ENCODE measurements at places on chromosomes 6 and 20.

GRCh38 chr20:20060234-20060998, 8.1 kb downstream of the CFAP61 start:
- no peak for DNase-seq

GRCh38 chr6:96468681-96469224, 52.9 kb upstream of the UFL1 start:
- no peak for DNase-seq

GRCh38 chr6:89888871-89889270, 5.4 kb upstream of the GJA10 start:
- no peak for DNase-seq

GRCh38 chr20:12056839-12057238, 139.1 kb downstream of the BTBD3 start:
- no peak for DNase-seq

Data from activated CD4-positive, alpha-beta memory T cell treated with anti-CD3 and anti-CD28 coated beads for 36 hours (primary cell).